ENCODE measurements at places on chromosomes 16 and 17.

DNA sequence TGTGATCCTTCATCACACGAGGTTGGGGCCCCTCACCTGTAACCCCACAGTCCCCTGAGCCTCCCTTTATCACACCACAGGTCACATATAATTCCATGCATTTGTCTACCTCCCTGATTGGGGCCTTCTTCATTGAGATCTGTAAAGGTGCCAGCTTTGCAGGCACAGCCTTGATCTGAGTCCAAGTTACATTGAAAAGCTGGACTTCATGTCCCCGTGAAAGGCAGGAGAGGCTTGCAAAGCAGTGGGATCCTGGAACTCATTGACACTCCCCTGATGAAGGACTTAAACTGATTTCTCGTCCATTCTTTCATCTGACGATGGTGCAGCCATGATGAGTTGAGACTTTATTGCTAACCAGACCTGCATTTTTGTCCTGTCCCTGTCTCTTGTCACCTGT lies 3.8 kb upstream of the SYT17 start:
- DNase-seq: no peak

- DNase-seq: no peak
These were observed 15.6 kb downstream of the TMEM11 start for GRCh38 chr17:21198411-21198810.

DNA sequence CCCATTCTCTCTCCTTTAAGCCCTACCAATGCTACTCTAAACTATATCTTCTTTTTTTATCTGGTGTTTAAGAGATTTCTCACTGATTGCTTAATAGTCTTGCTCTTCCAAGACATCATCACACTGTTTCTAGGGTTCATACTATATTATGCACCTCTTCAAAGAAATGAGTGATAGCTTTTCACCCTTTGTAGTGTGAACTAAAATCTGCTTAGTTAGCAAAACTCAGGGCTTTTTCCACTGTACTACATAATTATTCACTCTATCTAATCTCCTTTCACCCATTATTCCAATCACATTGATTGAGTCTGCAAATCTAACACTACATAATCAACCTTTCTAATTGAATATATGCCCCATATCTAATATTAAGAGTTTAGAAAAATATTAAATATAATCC lies 456.0 kb upstream of the SOX9 start:
- DNase-seq: no peak

- no peak for DNase-seq
These were observed 2.2 kb upstream of the CMIP start for GRCh38 chr16:81442220-81442915.

DNA sequence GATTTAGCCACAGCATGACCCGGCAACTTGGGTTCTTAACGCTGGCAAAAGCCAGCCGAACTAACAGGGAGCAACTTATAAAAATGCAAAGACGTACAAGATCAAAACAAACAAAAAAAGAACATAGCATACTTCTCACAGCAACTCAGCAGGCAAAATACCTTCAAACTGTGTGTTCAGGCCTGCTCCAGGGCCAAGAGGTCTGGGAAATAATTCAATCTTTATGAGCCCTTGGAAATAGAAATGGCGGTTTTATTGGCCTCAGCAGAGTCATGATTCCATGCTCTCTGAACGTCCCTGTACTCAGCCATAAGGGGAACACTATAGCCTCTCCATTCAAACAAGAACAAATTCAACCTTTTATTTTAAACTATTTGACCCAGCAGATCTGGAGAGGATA lies 101.3 kb upstream of the C17orf78 start:
- no peak for DNase-seq

GRCh38 chr17:60301649-60302048 lies 90.3 kb downstream of the USP32 start:
- no peak for DNase-seq

Data from activated effector memory CD4-positive, alpha-beta T cell treated with Interleukin-2 at 50 U/mL for 16 hours (primary cell).